ENCODE measurements at places on chromosomes 3 and 15. TPM values are rescaled to one million over a fixed set of nuclear protein-coding genes. Genes with fewer than 3 reads are reported as not detected.

DNA sequence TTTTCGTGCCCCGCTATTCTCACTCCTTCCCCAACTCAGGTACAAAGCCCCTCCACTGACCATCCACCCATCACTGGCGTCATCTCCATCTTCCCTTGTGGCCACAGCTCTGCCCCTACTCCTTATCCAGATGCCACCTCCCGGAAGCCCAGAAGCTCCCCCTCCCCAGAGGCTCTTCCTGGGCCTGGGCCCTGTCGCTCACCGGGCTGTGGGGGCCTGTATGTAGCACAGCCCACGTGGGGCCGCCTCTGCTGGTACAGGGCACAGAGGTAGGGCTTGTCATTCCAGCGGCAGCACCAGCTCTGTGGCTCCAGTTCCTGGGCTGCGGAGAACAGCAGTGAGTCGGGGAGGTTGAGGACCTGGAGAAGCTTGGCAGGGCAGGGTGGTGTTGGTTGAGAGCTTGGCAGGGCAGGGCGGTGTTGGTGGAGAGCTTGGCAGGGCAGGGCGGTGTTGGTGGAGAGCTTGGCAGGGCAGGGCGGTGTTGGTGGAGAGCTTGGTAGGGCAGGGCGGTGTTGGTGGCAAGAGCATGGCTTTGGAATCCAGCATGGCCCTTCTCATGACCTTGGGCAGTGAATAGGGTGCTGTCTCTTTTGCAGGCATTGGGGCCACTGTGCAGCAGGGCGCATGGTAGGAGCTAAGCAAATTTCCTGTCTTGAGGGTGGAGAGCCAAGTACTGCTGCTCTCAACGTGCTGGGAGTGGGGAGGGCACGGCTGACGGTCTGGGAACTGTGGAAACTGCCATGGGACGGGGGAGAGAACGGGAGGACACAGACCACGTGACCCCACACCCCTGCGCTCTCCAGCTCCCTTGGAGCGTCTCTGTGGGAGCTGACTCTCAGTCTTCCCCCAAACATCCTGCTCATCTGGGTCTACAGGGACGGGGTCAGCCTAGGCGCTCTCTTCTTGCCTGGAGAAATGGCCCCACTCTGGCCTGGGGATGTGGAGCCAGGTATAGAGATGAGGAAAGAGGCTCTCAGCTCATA, 43.4 kb downstream of the MUC20 start:
- no peak for DNase-seq

RFT1 gene
- total RNA-seq = 14.1 TPM

- DNase-seq = no peak
Observed at GRCh38 chr3:16534640-16535262, 21.3 kb upstream of the RFTN1 start.

DLL4 gene
- total RNA-seq = 14.0 TPM

- DNase-seq = no peak
Observed at GRCh38 chr15:75943713-75944215, 40.1 kb downstream of the FBXO22 start.

GOLGA6L22 gene
- total RNA-seq = not detected

- no peak for DNase-seq
Observed at GRCh38 chr3:77052051-77052501, 12.2 kb downstream of the ROBO2 start.

DNA sequence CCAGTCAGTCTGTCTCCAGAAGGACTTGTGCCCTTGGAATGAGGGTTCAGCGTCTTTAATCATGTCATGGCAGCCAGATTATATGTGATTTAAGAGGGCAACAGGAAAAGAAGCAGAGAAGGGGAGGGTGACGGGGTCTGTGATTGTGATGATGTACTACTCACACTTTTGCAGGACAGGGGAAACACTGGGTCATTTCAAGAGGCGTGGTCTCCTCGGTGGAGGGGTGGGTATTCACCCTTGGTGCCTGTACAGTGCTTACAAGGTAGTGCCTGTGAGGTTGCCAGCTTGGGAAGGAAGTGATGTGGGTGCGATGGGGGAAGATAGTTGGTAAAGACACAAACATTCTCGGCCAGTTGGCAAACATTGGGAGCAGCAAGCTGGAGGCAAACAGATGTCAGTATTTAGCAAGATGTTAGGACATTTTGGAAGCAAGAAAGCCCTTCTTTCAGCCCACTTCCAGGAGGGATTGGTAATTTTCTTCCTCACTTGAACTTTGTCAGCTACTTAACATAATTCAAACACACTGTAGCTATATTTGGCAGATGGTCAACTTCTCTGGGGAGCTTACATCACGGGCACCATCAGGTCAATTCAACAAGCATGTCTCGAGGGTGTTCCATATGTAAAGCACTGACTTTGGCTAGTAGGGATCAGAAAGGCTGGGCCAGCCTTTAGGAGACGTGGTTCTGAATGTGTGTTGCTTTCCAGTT, 71.4 kb upstream of the ROPN1 start:
- DNase-seq = no peak
